ENCODE measurements at places on chromosomes 12 and 14. TPM values are rescaled to one million over a fixed set of nuclear protein-coding genes. Genes with fewer than 3 reads are reported as not detected.

DNA sequence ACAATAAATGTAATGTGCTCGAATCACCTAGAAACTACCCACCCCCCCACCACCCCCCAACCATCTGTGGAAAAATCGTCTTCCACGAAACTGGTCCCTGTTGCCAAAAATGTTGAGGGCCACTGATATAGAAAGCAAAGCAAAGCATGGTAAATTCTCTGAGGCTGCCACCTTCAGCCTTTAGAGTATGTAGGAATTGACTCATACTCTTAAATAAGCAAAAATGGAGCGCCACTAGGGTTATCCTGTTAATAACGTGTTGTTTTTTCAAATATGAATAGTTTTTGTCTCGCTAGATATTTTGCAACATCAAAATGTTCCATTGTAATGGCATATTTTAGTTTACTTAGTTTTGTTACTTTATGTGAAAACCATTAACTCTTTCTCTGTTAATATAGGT, 18.2 kb downstream of the DYNC1H1 start:
- DNase-seq: no peak

GRCh38 chr12:115102450-115102849, 418.5 kb upstream of the TBX3 start:
- no peak for DNase-seq

GRCh38 chr12:85423947-85424346, 143.9 kb downstream of the ALX1 start:
- no peak for DNase-seq

DNA sequence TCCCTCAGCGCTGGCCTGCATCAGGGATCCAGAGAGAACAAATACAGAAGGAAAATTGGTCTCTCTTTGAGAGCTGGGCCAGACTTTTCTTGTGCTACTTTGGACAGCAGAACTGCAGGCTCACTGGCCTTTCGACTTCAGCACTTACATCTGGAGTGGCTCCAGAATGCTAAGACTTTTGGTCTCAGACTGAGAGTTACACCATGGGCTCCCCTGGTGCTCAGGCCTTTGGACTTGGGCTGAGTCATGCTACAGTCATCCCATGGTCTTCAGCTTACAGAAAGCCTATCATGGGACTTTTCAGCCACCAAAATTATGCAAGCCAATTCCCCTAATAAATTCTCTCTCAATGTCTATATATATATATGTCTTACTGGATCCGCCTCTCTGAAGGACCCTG, 9.0 kb upstream of the CD163 start:
- no peak for DNase-seq

DNA sequence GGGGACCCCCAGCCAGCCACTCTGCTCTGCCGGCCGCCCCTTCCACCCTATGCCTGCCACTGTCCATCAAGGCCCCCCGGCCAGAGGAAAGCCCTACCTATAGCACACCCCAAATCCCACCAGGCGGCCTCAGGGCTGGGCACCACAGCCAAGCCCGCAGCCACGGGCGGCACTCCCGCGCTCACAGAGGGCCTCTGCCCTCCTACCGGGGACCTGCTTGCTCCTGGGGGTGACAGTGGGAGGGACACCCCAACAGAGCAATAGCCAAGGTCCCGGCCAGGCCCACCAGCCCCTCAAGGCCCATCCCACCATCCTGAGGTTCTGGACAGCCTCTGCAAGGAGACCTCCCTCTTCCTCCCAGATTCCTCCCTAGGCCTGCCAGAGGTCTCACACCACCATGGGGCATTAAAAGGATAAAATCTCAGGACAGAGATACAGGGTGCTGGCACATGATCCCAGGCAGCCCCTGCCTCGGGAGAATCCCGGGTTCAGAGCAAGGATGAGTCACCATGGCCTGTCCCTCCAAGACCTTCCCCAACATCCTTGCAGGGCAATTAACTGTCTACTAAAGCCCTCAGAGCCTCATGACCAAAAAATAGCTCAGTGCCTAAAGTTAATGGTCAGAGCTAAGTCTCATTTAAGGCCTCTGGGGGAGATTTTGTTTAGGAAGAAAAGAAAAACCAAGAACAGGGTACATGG, 17.1 kb downstream of the CCDC85C start:
- DNase-seq: no peak

GRCh38 chr12:20390846-20391245, 22.5 kb downstream of the PDE3A start:
- DNase-seq: no peak

OXA1L gene
- 125 TPM for total RNA-seq

RNASE3 gene
- not detected for total RNA-seq

Data from H1 (cell line).